Cardiac fibroblast (primary cell): ENCODE measurements at places on chromosomes 6 and 20.

GRCh38 chr6:43295456-43295855 is 2.6 kb upstream of the SLC22A7 start:
- no peak for DNase-seq

DNA sequence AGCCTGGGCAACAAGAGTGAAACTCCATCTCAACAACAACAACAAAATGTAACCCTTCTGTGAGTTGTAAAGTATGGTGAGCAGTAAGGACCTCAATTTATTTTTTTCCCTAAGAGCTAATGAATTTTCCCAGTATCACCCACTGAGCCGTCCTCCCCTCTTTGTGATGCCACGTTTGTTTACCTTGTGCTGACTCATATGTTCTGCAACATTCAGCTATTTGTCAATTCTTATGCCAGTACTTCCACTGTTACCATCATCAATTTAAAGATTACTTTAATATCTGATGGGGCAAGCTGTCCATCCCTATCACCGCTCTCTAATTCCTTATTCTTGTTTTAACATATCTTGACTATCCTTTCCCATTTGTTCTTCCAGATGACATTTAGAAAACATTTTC is 37.5 kb downstream of the MAK start:
- DNase-seq = peak; percentile 66

DNA sequence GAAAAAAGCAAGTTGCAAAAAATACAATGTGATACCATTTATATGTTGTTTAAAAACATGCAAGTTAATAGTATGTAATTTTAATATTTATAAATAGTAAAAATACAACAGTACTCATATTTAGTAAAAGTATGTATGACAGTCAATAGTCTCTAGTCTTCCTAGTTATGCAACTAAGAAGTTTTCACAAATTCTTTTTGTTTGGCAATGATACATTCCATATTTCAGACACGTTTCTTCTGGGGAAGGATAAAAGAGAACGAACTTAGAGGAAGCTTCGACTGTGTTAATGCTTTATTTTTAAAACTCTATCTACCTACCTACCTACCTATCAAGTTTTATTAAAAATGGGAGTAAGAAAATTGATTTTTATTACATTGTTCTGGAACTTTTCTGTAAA is 77.7 kb downstream of the UBE3D start:
- peak; percentile 6 for DNase-seq

- DNase-seq = peak; percentile 22
Measured at GRCh38 chr20:32378461-32378860, 20.3 kb downstream of the ASXL1 start.

DNA sequence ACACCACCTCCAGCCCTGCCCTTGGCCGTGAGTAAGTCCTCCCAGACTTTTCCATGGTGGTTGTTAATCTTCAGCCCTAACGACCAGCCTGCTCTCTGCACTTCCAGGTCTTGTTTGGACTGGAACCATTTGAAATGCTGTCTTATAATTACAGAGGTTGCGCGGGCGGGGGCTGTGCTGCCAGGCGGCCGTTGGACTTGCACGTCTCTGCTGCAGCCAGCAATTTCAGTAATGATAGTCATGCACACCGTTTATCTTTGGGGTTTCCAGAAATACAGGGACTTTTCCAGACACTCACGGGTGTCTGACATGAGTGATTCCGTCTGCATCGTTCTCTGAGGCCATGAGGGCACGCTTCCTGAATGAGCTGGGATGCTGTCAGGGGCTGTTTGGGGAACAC is 118.2 kb downstream of the BMP7 start:
- DNase-seq = no peak

DNA sequence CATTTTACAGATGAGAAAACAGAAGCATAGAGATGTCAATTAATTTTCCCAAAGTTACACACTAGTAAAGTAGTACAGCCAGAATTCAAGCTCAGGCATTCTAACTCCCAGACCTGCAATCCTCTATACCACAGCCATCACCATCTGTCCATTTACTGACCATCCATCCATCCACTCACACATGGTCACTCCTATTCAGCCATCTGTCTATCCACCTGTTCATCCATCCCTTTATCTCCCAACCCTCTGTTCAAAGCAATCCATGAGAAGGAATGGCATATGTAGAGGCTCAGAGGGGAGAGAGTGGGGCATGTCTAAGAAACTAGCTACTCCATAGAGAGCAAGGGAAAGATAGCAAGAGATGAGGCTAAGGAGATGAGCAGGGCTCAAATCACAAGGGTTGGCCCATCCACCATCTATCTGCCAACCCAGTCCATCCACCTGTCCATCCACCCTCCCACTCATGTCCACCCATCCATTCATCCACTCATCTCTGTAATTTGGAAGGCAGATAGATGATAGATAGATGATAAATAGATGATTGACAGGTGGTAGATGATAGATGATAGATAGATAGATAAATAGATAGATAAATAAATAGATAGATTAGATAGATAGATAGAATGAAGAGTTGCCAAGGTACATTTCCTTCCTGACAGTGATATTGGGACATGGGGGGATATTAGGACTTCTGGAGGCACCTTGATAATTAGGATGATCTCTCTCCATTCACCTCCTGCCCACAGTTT is 12.2 kb upstream of the C6orf132 start:
- no peak for DNase-seq

DNA sequence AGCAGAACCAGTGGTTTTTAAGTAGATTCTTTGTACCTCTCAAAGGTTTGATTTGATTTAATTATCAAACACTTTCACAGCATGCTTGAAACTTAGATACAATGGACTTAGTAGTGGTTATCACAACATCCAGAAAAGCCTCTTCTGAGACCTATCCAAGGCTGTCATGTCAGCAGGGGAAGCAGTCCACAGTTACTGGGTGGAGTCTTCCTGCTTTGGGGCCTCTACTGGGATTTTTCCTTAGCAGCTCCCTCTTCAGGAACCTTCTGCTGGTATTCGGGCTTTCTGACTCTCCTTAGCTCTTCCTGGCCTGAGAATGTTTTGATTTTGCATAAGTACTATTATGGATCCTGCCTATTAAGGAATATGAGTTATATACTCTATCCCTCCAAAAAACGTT is 36.0 kb downstream of the ARFGEF2 start:
- DNase-seq = peak; percentile 65

- DNase-seq = peak; percentile 86
Measured at GRCh38 chr6:106979435-106979884, 4.9 kb upstream of the CD24 start.

DNA sequence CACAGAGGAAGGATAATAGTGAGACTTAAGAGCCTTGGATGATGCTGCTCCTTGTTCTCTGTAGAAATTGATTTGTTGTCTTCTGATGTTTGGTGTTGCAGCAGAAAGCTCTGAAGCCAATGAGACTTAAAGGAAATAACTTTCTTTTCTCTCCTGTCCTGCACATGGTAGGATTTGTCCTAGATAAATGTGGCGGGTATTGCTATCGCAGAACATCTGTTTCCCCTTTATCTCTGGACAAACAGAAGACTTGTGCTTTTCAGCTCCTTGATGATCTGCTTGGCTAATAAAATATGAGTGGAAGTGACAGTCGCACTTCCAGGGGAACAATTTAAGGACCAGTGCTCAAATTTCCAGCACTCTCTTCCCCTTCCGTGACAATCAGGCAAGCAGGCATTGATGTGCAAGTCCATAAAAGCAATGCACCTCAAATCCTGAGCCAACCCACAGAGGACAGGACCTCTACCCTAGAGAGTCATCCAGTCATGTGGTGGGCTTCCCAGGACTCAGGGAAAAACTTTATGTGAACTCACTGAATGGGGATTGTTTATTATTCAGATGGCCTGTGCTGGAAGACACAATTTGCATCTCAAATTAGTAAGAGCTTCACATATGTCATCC is 9.9 kb upstream of the NCR2 start:
- DNase-seq = no peak

- DNase-seq = no peak
Measured at GRCh38 chr6:7762760-7763159, 36.9 kb downstream of the BMP6 start.

DNA sequence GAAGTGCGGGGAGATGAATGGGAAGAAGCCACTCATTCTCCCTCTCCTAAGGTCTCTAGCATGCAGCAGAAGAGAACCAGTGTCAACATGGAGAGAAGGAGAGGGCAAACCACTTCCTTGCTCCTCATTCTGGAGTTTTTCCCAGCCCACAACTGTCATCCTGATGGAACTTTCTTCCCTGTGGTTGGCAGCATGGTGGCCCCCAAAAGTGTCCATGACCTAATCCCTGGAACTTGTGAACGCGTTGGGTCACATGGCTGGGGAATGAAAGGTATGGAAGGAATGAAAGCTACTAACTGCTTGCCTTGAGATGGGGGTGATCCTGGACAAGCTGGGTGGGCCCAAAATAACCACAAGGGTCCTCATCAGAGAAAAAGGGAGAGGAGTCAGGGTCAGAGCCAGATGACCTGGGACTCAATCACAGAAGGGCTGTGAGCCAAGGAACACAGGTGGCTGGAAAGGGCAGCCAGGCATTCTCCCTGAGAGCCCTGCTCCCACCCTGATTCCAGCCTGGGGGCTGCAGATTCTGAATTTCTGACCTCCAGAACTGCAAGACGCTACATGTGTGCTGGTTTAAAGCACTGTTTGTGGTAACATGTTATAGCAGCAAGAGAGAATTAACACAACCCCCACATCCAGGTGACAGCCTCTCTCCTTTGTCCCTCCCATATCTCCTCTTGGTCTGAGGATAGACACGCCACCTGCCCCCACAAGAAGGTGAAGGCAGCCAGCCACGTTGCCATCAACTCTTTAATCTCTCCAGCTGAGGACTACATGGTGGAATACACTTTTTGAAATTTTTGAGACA is 63.2 kb downstream of the PYGB start:
- DNase-seq = peak; percentile 63

GRCh38 chr6:134288538-134289203 is 29.2 kb downstream of the SGK1 start:
- DNase-seq = peak; percentile 91

GRCh38 chr20:51118216-51118615 is 95.3 kb upstream of the KCNG1 start:
- DNase-seq = no peak

DNA sequence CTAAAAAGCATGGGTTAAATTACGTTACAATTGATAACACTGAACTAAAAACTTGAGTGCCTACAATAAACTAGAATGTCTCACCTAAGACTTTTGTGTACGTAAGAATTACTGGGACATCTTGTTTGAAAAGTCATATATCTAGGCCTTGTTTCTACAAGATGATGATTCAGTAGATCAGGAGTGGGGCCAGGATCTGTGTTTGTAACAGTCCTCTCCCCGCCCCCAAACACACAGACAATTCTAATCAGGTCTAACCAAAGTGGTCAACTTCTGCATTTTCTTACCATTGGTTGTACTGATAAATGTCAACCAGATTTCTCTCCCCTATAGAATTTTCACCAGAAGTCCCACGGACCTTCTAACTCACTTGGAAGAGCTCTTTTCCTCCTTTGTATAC is 56.9 kb downstream of the RAMACL start:
- no peak for DNase-seq

GRCh38 chr6:41190791-41191190 is 10.2 kb downstream of the TREML2 start:
- no peak for DNase-seq

GRCh38 chr20:46468508-46468907 is 44.9 kb downstream of the ZNF334 start:
- no peak for DNase-seq

- DNase-seq = peak; percentile 90
Measured at GRCh38 chr20:51346686-51347485, 195.6 kb downstream of the NFATC2 start.

GRCh38 chr6:27771235-27771634 is 141.0 kb downstream of the OR2B2 start:
- DNase-seq = no peak

DNA sequence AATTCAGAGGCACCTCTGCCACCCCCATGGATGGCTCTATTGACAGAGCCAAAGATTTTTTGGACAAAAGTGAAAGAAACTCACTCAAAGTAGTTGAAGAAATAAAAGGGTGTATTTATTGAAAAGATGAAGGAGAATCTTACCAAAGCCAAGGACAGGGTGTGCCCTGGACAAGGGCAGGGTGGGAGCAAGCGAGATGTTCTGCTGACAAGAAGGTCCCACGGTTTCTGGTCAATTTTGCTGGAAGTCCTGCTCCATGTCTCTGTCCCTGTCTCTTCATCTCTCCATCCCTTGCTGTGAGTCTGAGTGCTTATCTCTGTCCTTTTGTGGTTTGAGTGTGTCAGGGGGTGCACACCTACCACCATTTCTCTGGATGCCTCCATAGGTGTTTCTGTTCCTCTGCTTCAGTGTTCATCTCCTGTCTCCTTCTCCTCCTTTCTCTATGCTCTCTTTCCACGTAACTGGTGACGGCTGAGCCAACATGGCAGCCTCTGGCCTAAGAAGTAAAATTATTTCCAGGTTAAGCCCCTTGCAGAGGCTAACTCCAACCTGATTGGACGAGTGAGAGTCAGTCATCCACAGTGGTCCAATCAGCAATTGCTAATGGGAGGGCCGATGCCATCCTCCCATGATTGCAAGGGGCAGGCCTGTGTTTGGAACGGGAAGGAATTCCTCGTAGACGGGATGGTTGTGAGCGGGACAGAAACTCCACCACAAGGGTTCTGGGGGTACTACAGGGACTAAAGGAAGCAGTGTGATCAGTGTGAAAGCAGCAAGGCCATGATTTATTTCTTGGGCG is 502.1 kb upstream of the CDH4 start:
- DNase-seq = no peak

- DNase-seq = no peak
Measured at GRCh38 chr20:39259010-39259803, 297.1 kb downstream of the DHX35 start.

GRCh38 chr20:49326026-49326425 is 48.2 kb upstream of the ZNFX1 start:
- DNase-seq = peak; percentile 46

GRCh38 chr6:136723780-136724179 is 68.5 kb downstream of the MAP3K5 start:
- no peak for DNase-seq

GRCh38 chr6:17632934-17633333 is 32.8 kb downstream of the FAM8A1 start:
- DNase-seq = no peak

GRCh38 chr6:19902201-19902600 is 65.0 kb downstream of the ID4 start:
- no peak for DNase-seq

DNA sequence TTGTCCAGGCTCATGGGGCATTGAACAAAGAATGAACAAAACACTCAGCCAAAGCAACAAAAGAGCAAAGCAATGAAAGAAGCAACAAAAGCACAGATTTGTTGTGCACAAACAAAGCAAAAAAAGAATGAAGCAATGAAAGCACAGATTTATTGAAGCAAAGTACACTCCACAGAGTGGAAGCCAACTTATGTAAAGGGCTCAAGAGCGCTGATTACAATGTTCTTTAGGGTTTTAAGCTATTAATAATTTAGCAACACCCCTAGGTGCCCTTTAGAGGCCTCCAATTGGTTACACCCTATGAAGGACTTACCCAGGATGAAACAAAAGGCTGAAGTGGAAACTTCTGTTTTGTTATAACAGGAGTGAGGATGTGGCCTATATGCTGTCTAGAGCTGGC is 179.2 kb upstream of the PROKR2 start:
- DNase-seq = no peak

GRCh38 chr6:63975699-63976098 is 340.1 kb downstream of the PHF3 start:
- DNase-seq = no peak

- DNase-seq = no peak
Measured at GRCh38 chr6:79684876-79685275, 53.7 kb downstream of the SH3BGRL2 start.
